Naive thymus-derived CD4-positive, alpha-beta T cell (primary cell): ENCODE measurements at places on chromosomes 7 and 10.

DNA sequence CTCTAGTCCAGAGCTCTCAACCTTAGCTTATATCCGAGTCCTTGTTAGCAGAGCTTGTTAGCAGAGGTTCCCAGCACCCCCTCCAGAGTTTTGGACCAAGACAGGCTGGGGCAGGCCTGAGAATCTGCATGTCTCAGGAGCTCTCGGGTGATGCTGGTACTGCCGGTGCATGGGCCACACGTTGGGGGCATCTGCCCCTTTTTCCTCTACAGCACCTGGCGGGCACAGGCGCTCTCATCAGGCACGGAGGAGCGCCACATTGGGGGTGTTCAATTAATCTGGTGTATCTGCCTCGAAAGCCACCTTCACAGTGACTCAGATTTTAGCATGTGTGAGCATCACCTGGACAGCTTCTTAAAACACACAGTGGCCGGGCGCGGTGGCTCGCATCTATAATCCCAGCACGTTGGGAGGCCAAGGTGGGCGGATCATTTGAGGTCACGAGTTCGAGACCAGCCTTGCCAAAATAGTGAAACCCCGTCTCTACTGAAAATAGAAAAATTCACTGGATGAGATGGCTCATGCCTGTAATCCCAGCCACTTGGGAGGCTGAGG lies 117.7 kb downstream of the ELFN1 start:
- no peaks in the 10 kb centered on the region for H3K4me1 ChIP-seq
- H3K4me3 ChIP-seq = no peak overlapping the region
- no peak for DNase-seq
- no peak overlapping the region for H3K27ac ChIP-seq
- no peaks in the 10 kb centered on the region for H3K36me3 ChIP-seq

DNA sequence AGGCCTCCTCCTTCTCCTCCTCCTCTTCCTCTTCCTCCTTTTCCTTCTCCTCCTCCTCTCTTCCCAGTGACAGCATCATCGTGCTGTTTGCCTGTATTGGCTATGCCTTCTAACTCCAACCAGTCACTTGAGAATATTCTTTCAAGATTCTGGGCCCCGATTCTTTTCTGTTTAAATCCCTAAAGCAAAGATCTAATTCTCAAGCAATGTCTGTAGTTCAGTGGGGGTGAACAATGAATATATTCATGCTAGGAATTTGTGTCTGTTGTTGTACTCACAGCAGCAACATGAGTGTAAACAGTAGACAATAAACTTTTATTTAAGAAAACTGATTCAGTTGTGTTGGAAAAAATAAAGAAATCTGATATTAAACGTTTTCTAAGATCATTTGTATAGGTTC lies 30.7 kb downstream of the NUDT5 start:
- H3K36me3 ChIP-seq = peaks cover 76% of the 10 kb centered on the region
- no peaks in the 10 kb centered on the region for H3K27me3 ChIP-seq
- H3K4me1 ChIP-seq = no peaks in the 10 kb centered on the region
- H3K27ac ChIP-seq = no peak overlapping the region
- no peak overlapping the region for H3K4me3 ChIP-seq

DNA sequence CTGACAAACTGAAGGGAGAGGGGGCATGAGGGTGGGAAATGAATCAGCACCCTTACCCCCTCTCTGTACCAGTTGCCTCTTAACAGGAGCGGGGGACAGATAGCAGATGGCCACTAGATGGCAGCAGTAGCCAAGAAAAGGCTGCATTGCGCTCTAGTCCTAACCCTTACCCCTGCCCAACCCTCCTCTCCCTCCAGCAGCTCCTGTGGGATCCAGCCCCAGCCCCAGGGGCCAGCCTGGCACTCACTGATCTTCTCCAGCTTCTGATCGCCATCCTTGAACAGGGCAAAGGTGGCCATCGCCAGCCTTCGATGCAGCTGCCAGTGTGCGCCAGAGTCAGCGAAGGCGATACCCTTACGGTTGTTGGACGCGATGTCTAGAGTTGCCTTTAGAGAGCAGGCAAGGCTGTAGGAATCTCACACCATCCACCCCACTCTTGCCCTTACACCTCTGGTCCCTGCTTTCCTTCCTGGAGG lies 2.2 kb downstream of the CYP17A1 start:
- no peak overlapping the region for H3K27ac ChIP-seq
- H3K27me3 ChIP-seq = no peaks in the 10 kb centered on the region
- H3K4me1 ChIP-seq = no peaks in the 10 kb centered on the region
- DNase-seq = peak; percentile 48

GRCh38 chr10:126906704-126907422 lies 1.6 kb downstream of the DOCK1 start:
- no peak for DNase-seq
- no peak overlapping the region for H3K4me3 ChIP-seq
- H3K27me3 ChIP-seq = no peaks in the 10 kb centered on the region
- no peak overlapping the region for H3K27ac ChIP-seq
- no peaks in the 10 kb centered on the region for H3K4me1 ChIP-seq

GRCh38 chr10:130453036-130453720 lies 317.0 kb downstream of the GLRX3 start:
- H3K4me3 ChIP-seq = no peak overlapping the region
- H3K4me1 ChIP-seq = no peaks in the 10 kb centered on the region
- H3K27ac ChIP-seq = no peak overlapping the region

- H3K27ac ChIP-seq = no peak overlapping the region
- no peaks in the 10 kb centered on the region for H3K27me3 ChIP-seq
- no peaks in the 10 kb centered on the region for H3K36me3 ChIP-seq
- H3K4me3 ChIP-seq = no peak overlapping the region
These were observed 520.7 kb upstream of the MKI67 start for GRCh38 chr10:128646956-128647355.

- H3K4me3 ChIP-seq = no peak overlapping the region
- no peak overlapping the region for H3K27ac ChIP-seq
- H3K27me3 ChIP-seq = no peaks in the 10 kb centered on the region
- DNase-seq = no peak
These were observed 656.0 kb downstream of the CNTNAP2 start for GRCh38 chr7:146772601-146773000.

GRCh38 chr10:66786709-66787108 lies 139.1 kb upstream of the LRRTM3 start:
- no peak for DNase-seq
- H3K4me3 ChIP-seq = no peak overlapping the region
- no peaks in the 10 kb centered on the region for H3K36me3 ChIP-seq
- H3K27ac ChIP-seq = no peak overlapping the region
- no peaks in the 10 kb centered on the region for H3K27me3 ChIP-seq

GRCh38 chr10:27743012-27743876 lies 2.4 kb downstream of the MKX start:
- no peak overlapping the region for H3K27ac ChIP-seq
- DNase-seq = peak; percentile 19
- H3K36me3 ChIP-seq = no peaks in the 10 kb centered on the region
- peaks cover 18% of the 10 kb centered on the region for H3K27me3 ChIP-seq

- H3K4me1 ChIP-seq = no peaks in the 10 kb centered on the region
- no peak overlapping the region for H3K4me3 ChIP-seq
- DNase-seq = no peak
- no peak overlapping the region for H3K27ac ChIP-seq
- H3K36me3 ChIP-seq = no peaks in the 10 kb centered on the region
These were observed 221.6 kb downstream of the RNLS start for GRCh38 chr10:88361494-88361893.

- peak overlapping the region; percentile 65 for H3K4me3 ChIP-seq
- H3K27me3 ChIP-seq = no peaks in the 10 kb centered on the region
- H3K4me1 ChIP-seq = peaks cover 41% of the 10 kb centered on the region
- peak; percentile 78 for DNase-seq
These were observed 99.2 kb downstream of the GRK5 start for GRCh38 chr10:119306514-119306951.

DNA sequence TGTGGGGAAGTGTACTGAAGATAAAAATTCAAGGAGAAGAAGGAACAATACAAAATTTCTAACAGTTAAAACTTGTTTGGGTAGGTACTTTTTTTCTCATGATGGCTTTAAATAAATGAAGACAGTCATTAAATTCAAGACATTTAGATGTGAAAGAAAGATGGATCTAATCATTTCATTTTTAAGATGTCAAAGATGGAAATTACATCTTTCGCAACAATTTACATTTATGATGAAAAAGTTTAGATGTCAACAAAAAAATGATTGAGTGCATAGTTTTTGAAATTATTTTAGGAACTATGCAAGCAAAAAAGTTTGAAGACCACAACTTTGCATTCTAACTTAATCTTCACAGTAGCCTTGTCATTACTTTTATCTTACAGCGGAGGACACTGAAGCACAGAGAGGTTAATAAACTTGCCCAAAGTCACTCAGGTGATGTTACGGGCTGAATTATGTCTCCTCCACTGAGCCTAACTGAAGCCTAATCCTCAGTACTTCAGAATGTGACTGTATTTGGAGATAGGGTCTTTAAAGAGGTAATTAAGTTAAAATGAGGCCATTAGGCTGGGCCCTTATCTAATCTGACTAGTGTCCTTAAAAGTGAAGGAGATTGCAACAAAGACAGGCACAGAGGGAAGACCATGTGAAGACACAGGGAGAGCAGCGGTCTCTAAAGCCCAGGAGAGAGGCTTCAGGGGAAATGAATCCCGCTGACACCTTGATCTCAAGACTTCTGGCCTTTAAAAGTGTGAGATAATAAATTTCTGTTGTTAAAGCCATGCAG lies 48.2 kb downstream of the VSTM4 start:
- no peaks in the 10 kb centered on the region for H3K36me3 ChIP-seq
- no peaks in the 10 kb centered on the region for H3K27me3 ChIP-seq
- DNase-seq = no peak
- H3K4me3 ChIP-seq = no peak overlapping the region

- H3K36me3 ChIP-seq = no peaks in the 10 kb centered on the region
- H3K27me3 ChIP-seq = no peaks in the 10 kb centered on the region
- no peak for DNase-seq
- H3K4me3 ChIP-seq = no peak overlapping the region
- no peak overlapping the region for H3K27ac ChIP-seq
These were observed 138.9 kb downstream of the TNS3 start for GRCh38 chr7:47443049-47443448.

DNA sequence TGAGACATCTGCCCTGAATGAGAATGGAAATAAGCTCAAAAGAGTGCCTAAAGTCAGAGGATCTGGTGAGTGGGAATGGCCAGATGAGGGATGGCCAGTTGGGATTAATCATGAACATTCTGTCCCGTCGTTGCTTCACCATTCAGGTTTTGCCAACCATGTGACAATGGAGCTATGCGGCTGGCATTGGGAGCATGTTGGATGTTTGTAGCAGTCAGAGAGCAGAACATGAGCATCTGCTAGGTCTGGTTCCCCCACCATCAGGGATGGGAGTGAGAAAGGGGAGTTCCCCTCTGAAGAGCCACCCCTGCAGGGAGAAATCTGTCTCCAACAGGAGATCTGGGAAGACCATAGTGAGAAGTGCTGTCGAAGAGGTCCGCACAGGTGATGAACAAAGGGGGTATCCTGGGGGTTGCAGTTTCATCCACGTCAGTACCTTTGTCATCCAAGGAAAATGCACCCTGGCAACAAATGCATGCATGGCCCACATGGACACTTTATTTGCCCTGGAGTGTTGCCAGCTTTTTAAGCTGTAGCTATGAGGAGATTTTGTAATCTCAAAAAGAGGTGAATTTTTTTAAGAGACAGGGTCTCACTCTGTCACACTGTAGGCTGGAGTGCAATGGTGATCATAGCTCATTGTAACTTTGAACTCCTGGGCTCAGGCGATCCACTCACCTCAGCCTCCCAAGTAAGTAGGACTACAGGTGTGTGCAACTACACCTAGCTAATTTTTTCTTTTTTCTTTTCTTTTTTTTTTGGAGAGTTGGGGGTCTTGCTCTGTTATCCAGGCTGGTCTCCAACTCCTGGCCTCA lies 190.2 kb downstream of the CAMK1D start:
- no peaks in the 10 kb centered on the region for H3K27me3 ChIP-seq
- no peak overlapping the region for H3K27ac ChIP-seq
- no peak overlapping the region for H3K4me3 ChIP-seq

GRCh38 chr7:12685550-12685949 lies 1.9 kb upstream of the ARL4A start:
- no peak overlapping the region for H3K4me3 ChIP-seq
- H3K27ac ChIP-seq = peak overlapping the region; percentile 95
- peak; percentile 44 for DNase-seq

DNA sequence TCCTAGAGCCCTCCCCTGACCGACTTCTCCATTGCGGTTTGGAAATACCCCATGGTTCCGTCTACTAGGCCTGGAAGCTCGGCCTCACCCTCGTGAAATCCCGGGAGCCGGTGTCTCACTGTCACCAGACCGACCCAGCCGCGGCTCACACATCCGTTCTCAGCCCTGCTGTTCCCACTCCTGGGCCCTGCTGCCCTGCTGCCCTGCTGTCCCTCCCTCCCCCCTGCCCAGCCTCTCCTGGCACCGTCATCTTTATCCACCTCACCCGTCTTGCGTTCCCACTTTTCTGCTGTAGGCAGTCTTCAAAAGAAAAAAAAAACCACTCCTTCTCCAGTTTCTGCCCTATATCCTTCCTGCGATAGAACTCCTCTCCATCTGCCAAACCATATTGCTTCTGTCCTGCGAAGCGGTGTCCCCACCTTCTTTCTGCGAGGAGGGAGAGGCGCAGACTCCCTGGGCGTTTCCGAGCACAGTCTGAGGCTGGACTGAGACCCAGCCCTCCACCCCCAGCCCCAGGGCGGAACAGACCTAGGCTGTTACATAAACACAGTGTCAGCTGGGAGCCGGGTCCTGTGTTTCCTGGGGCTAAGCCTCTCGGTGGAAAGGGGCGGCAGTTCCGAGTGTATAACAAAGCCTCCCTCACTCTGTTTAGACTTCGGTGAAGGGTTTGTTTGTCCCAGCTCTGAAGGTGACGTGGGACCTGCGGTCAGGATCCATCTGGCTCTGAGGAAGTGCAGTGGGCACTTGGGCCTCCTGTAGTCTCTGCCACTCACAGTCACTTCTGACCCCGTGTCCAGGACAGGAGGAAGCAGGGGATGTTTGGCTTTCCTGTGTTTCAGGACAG lies 2.8 kb downstream of the AGAP3 start:
- no peak overlapping the region for H3K4me3 ChIP-seq
- no peaks in the 10 kb centered on the region for H3K36me3 ChIP-seq
- H3K27ac ChIP-seq = no peak overlapping the region
- no peak for DNase-seq
- H3K4me1 ChIP-seq = peaks cover 22% of the 10 kb centered on the region
- no peaks in the 10 kb centered on the region for H3K27me3 ChIP-seq

DNA sequence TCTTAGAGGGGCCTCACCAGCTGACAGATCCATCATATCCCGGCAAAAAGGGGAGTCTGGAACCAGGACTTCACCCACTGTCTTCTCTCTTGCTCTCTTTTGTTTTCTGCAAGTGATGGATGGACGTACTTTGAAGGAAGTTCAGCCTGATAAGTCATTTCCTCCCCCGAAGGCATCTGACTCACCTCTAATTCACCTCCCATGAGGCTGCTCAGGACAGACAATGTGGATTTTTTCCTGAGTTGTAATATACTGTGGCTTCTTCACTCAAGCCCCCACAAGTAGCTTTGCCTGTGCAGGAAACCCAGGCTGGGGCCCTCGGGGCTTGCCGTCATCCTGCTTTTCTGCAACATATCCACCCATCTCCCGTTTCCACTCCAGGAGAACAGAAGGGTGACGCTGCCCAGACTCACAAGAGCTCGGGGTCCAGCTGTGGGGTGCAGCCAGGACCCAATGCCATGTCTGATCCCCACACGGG lies 70.4 kb downstream of the ASB13 start:
- H3K4me1 ChIP-seq = no peaks in the 10 kb centered on the region
- no peaks in the 10 kb centered on the region for H3K36me3 ChIP-seq
- no peak overlapping the region for H3K4me3 ChIP-seq
- DNase-seq = no peak
- no peaks in the 10 kb centered on the region for H3K27me3 ChIP-seq
